ENCODE measurements at places on chromosomes 12 and 14.

GRCh38 chr12:120680165-120680738 is 6.7 kb upstream of the MLEC start:
- no peak for DNase-seq

DNA sequence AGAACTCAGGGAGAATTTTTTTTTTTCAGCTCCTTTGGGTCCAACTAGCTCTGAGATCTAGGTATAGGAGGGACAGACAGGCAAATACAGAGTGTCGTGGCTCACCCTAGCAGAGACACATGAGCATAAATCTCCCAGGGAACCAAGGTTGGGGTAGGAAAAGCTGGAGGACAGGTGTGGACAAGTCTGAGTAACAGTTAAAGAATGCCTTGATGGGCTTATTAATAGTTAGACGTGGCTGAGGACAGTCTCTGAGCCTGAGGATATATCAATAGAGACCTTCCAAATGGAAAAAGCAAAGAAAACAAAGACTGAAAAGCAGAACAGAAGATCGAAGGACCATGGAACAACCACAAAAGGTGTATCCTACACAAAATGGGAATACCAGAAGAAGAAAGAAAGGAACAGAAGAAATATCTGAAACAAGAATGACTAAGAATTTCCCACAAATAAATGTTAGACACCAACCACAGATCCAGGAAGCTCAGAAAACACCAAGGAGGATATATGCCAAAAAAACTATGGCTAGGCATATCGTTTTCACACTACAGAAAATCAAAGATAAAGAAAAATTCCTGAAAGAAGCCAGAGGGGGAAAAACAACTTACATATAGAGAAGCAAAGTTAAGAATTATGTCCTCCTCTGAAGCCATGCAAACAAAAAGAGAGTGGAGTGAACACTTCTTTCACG is 80.9 kb downstream of the PTPRB start:
- no peak for DNase-seq

DNA sequence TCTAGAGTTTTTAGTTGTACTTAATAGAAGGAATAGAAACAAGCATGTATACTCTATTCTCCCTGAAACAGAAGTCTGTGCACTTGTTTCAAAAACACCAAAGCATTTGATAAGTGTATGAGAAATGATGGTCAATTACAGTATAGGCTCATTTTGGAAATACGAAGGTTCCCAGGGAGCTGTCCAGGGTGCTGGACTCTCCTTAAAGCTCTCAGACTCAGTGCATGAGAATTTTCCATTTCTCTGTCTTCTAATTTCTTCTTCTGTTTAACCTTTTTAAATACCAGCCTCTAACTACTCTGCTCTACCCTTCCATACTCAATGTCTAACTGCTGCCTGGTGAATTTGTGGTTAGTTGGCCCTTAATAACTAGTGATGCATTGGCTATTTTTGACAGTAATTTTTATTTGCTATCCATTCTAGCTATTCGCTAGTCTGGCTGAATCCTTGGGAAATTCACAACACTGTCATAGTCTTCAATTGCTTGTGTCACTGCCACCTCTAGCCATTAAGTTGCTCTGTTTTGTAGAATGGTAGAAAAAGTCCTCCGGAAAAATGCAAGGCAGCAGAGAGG is 229.2 kb downstream of the NRXN3 start:
- no peak for DNase-seq

- no peak for DNase-seq
Observed at GRCh38 chr14:104228221-104228620, 89.8 kb downstream of the KIF26A start.

GRCh38 chr14:76502638-76503037 is 126.7 kb downstream of the ESRRB start:
- DNase-seq, result no peak

GRCh38 chr14:101812071-101812470 is 50.6 kb downstream of the PPP2R5C start:
- no peak for DNase-seq

GRCh38 chr12:132610051-132610759 is at the start of gene LRCOL1:
Gene LRCOL1, minus strand, starts transcription at chr12:132610582. Its CDS starts 4,331 bp downstream, at chr12:132606251.
- no peak for DNase-seq

DNA sequence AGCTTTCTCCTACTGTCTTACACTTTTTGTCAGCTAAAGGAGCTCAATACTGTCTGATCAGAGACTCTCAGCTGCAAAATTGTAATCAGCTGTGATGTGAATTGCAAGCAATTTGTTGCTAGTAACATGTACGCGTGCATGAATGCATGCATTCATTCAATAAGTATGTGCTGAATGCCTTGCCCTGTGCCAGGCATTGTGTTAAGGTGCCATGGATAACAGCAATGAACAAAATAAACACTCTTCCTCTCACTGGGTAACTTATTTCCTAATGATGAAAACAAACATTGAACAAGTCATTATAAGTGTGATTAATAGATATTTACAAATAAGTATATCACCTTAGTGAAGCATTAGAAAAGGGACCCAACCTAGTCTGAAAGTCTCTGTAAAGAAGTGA is 163.2 kb upstream of the ARID2 start:
- DNase-seq, result no peak

DNA sequence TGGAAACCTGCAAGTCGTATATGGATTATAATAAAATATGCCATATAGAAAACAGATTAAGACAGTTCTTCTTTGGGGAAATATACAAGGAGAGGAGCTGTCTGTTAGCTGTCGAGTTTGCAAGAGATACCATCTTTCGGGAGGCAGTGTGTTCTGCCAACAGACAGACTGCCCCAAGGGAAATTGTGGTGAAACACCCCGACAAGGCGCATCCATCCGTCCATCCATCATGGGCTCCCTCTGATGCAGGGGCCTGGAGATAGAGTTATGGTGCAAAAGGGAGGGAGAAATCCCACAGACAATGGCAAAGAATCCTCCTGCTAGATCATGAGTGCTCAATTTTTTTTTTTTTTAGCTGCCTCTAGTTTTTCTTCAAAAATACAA is 156.3 kb downstream of the DPF3 start:
- no peak for DNase-seq

DNA sequence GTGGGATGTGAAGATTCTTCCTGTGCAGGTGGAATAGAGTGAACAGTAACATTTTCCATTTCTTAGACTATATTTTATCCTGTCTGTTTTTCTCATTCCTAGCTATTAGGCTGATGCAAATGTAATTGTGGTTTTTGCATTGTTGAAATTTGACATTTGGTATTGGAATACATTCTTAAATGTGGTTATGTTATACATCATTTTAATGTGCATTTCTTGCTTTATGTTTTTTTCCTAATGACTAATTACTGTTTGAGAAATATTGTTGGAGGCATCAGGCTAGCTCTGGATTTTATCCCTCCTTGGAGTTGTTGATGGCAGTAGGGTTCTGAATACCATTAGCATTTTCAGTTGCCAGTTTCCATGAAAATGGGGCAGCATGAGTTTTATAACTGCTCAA is 75.9 kb upstream of the GNG2 start:
- no peak for DNase-seq

DNA sequence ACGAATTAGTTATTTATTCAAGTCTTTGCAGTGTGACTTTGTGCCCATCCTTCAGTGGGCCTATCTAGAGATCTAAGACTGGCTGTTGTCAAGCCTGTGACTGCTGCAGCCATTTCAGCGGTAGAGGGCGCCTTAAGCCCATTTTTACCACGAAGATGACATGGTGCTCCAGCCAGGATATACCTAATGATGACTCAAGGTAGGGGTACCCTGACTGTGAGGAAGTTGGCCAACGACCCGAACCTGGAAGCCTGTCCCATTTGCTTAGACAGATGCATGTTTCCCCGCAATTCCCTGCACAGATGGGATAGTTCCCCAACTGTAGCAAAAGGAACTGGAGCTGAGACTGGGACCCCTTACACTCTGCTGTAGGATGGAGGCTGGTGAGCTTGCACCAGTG is 41.3 kb downstream of the RAB3IP start:
- DNase-seq, result no peak

GRCh38 chr14:59343585-59343984 is 121.6 kb downstream of the GPR135 start:
- no peak for DNase-seq

DNA sequence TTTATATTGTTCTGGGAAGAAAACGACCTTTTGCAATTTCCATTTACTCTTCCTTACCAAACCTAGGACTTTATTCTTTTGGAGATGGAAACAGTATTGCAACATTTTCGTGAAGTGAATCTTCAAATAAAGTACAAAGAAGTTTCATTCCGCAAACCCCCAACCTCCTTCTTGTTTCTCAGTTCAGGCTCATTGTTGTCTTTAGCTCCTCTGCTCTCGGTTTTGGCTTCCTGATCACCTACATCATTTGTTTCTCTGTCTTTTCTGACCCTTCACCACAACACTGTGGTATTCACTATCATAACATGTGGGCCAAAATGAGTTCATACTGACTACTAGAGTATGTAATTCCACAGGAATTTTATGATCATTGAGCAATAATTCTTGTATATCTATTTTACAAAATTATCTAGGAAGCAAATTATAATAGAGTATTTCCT is 266.8 kb downstream of the ADAMTS20 start:
- DNase-seq, result no peak

GRCh38 chr12:94793191-94793595 is 142.8 kb upstream of the TMCC3 start:
- no peak for DNase-seq

GRCh38 chr12:54005853-54006558 is 2.8 kb upstream of the HOXC8 start:
- DNase-seq, result peak; percentile 77

DNA sequence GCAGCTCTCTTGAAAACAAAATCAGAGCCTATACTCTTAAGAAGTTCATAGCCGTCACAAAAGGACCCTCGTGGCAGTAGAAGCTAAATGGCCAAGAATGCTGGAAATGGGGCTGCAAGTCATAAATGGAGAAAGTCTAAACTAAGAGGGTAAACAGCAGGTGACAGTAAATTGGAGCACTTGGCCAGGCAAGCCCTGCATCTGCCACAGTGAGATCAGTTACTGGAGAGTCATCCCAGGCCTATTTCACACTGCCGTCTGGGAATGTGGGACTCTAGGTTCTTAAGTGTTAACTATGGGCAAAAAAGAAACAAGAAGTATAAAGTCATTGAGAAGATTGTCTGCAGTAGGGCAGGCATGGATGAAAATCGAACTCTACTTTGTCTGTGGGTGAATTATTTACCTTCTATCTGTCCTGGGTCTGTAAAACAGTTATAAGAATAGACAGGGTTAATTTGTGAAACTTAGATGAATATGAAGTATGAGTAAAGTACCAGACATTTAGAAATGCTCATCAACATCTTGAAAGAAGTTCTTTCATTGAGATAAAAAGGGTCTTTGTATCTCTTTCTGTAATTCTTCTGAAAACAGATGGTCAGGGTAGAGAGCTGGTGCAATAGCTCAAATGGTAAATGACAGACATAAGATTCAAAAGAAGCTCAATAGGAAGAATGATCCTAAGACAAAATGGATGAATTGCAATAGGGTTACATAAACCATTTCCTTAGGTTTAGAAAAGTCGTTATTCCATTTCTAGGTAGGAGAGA is 792.5 kb downstream of the DIO2 start:
- no peak for DNase-seq

DNA sequence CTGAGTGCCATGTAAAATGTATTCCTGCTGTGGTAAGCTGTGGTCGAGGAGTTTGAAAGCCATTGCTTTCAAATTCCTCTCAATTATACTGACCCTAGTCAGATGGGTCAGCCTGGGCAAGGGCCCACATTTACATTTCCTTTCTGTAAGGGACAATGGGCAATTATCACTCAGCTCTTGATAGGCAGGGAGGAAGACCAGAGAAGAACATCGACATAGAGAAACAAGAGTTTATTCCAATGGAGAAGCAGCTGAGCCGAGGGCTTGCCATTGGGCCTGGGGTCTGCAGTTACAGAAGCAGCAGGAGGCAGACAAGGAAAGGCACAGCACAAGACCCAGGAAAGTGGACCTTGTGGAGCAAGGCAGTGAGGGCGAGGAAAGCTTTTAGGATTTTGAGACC is 9.7 kb downstream of the NRIP2 start:
- no peak for DNase-seq

DNA sequence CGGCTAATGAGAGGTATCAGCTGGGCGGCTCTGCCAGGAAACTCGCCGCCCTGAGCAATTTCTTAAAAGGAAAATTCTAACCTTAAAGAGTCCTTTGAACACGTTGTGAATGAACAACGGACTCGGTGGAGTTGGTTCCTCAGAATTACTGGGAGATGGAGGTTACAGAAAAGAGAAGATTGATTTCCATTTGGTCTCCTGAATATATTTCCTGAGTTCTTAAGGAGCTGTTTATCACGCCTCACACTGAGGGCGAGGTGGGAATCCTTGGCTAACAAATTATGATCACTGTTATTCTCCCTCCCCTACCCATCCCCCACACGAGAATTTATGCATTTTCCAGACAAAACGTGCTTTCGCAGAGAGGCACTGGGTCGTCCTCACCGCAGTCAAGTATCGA is 194.5 kb upstream of the C14orf180 start:
- DNase-seq, result no peak

- no peak for DNase-seq
Observed at GRCh38 chr12:66744461-66744860, 65.6 kb upstream of the GRIP1 start.

GRCh38 chr12:52090291-52090690 is 10.8 kb downstream of the SMIM41 start:
- no peak for DNase-seq

- DNase-seq, result peak; percentile 77
Observed at GRCh38 chr14:24171422-24172260, at the start of gene REC8. Gene REC8, plus strand, starts transcription at chr14:24172080. Its CDS starts 473 bp downstream, at chr14:24172553.

- DNase-seq, result no peak
Observed at GRCh38 chr14:30134936-30135335, 207.3 kb upstream of the PRKD1 start.

GRCh38 chr12:123516216-123516780 is 17.2 kb downstream of the RILPL1 start:
- no peak for DNase-seq

GRCh38 chr12:121224591-121224990 is 14.7 kb downstream of the P2RX4 start:
- DNase-seq, result no peak

- DNase-seq, result peak; percentile 73
Observed at GRCh38 chr12:8108808-8109398, 14.5 kb upstream of the CLEC4A start.

- no peak for DNase-seq
Observed at GRCh38 chr12:78878459-78878858, 13.9 kb downstream of the SYT1 start.

GRCh38 chr12:71581206-71581605 is 82.4 kb downstream of the ZFC3H1 start:
- no peak for DNase-seq

GRCh38 chr14:51168215-51168613 is 71.8 kb upstream of the TMX1 start:
- DNase-seq, result no peak

DNA sequence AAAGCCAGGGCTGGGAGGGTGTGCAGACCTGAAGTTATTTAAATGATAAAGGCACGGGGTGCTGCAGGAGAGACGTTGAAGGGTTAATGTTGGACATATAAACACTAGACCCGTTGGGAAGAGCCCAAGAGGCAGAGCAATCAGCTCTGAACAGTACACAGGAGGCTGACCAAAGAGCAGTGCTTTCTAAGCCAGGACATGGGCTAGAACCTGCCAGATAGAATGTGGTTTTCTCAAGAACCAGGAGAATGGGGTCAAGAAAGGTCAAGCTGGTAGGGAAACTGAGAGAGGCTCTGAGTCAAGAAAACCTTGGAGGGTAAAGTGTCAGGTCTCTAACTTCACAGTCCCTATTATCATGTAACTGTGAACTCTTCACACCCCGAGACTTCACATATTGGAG is 143.2 kb upstream of the EEA1 start:
- no peak for DNase-seq

- DNase-seq, result peak; percentile 33
Observed at GRCh38 chr14:65356327-65356836, 56.1 kb upstream of the FUT8 start.
